ENCODE measurements at places on chromosomes 2 and 18.

DNA sequence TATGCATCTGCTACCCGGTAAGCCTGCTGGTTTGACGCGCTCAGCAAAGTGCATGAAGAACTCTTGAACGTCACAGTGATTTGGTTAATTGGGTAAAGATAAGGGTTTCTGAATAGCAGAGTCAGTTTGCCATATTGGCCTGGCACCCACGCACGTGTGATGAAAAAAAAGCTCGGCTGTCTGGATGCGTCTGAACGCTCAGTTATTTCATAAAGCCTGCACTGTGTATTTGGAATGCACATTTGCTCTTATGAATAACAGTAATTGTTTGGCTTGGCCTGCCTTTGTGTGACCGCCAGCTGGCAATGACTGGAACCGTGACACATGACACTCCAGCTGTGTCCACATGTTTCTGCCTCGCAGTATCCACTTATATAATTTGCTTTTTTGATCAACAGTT is 129.2 kb upstream of the MEIS1 start:
- no peak for DNase-seq

DNA sequence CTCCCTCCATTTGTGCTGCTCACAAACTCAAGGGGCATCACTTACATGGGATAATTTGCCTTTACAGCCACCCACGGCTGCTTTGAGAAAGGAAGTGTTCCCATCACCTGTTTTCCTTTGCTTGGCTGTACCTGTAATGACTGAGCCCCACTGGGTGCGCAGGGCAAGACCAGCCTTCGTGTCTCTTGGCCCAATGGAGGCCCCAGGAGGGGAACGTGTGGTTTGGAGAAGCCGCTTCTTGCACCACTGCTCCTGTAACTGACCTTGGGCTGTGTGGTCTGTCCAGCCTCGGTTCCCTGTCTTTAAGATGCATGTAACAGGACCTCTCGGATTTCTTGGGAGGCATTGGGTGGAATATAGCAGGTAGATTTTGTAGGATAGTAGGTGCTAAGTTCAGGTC is 41.1 kb downstream of the LDLRAD4 start:
- no peak for DNase-seq

GRCh38 chr2:61922714-61923113 is 17.2 kb downstream of the COMMD1 start:
- DNase-seq: no peak

DNA sequence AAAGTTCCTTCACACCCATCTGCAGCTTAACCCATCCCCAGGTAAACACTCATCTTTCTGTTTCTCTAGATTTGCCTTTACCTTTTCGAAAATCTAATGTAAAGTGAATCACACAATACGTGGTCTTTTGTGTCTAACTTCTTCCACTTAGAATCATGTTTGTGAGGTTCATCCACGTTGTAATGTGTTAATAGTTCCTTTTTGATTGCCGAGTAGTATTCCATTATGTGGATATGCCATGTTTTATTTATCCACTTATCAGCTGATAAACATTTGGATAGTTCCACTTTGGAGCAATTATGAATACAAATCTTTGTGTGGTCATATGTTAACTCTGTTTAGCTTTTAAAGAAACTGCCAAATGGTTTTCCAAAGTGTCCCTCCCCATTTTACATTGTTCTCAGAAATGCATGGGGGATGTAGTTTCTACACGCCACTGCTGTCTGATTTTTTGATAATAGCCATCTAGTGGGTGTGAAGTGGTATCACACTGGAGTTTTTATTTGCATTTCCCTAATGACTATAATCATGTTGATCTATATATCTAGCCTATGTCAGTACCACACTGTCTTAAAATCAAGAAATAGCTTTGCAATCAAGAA is 22.3 kb downstream of the PECR start:
- DNase-seq: no peak

DNA sequence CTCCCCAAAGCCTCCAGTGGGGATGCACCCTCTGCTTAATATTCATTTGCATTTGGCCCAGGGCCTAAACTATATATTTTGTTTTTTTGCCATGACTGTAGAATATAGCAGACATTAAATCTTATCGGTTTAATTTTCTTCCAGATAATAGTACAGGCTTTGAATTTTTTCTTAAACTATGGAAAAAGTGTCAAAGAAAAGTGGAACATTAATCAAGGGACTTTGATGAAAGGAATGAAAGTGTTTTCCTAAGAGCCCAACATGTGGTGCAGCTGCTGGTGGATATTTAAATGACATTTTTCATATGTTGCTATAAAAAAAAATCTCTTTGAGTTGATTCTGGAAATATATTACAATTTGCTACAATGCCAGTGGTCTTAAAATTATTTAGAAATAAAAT is 346.8 kb downstream of the CYP26B1 start:
- no peak for DNase-seq

- no peak for DNase-seq
Measured at GRCh38 chr2:63578767-63579166, 9.5 kb downstream of the WDPCP start.

GRCh38 chr18:54389143-54389505 is 31.4 kb downstream of the C18orf54 start:
- DNase-seq: no peak

GRCh38 chr2:237044281-237044680 is 41.4 kb upstream of the COPS8 start:
- no peak for DNase-seq

DNA sequence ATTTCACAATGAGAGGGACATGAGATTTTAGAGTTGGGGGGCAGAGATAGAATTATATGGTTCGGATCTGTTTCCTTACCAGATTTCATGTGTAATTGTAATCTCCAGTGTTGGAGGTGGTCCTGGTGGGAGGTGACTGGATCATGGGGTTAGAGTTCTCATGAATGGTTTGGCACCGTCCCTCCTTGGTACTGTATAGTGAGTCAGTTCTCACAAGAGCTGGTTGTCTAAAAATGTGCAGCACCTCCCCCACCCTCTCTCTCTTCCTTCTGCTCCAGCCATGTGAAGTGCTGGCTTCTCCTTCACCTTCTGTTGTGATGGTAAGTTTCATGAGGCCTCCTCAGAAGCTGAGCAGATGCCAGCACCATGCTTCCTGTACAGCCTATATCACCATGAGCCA is 138.1 kb downstream of the SCG2 start:
- no peak for DNase-seq

DNA sequence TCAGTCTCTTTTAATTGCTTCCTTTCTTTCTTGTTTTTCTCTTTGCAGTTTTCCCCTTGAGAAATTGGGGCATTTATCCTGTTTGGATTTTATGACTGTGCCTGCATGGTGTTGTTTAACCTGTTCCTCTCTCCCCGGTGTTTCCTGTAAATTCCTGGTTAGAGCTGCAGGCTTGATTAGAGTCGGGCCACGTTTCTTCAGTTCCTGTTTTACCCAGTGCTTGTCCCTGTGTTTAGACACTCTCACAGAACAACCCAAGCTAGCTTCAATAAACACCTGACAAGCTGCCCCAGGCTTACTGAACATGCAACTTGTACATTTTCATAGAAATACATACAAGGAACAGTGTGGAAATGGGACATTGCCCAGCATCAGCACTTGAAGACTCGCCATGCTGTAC is 53.9 kb downstream of the NGEF start:
- DNase-seq: no peak

- DNase-seq: no peak
Measured at GRCh38 chr2:105655244-105655643, 89.5 kb upstream of the NCK2 start.

DNA sequence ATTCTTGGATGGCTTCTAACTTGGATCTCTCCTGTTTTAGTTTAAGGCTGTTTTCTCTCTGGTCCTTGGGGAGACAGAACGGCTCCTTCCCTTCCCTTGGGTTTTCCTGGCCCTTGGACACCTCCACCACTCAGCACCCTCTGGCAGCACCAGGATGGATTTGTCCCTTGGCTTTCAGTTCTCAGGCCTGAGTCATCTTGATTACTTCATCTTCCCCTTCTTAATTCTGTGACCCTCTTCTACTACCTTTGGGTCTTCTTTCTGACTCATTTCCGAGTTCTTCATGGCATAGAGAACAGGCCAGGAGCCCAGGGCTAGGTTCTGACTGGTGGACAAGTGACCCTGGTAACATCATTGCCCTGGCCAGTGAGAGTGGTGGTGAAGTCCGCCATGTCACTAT is 14.9 kb downstream of the IGFBP2 start:
- DNase-seq: no peak

GRCh38 chr18:56921896-56922480 is 224.9 kb upstream of the BOD1L2 start:
- DNase-seq: no peak

GRCh38 chr2:95539290-95539689 is 52.5 kb upstream of the TRIM43 start:
- no peak for DNase-seq

GRCh38 chr2:12490641-12491040 is 226.1 kb upstream of the TRIB2 start:
- DNase-seq: no peak

DNA sequence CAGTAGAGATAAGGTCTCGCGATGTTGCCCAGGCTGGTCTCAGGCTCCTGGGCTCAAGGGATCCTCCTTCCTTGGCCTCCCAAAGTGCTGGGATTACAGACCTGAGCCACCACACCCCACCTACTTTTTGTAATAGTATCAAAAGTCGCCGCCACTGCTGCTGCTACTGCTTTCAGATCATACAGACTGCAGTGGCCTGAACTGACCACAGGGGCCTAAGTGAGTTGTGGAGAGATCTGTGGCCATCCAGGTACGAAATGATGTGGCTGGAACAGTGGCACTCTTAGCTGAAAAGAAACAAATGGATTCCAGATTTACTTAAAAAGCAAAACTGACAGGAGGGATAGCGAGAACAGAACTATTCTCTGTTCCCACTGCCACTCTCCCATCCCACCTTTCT is 32.9 kb upstream of the POMC start:
- no peak for DNase-seq

DNA sequence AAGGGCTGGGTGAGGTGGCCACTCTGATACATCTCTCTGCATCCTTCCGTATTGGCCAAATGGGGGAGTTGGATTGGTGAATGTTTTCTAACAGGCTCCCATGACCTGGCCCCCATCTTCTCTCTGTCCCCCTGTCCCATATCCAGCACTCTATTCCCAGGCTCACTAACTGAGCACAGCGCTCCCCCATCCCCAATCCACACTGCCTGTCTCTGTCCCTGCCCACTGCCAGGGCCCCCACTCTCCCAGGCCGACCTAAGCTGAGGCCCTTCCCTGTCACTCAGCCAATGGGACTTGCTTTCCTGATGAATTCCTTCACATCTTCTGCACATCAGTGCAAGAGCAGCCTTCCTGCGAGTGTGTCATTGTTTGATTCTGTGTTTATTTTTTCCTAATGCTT is 216.8 kb upstream of the MYT1L start:
- DNase-seq: no peak

- DNase-seq: no peak
Measured at GRCh38 chr18:23377669-23378301, 75.3 kb upstream of the RIOK3 start.

GRCh38 chr2:237199082-237199481 is 113.4 kb downstream of the COPS8 start:
- DNase-seq: no peak

GRCh38 chr2:111708476-111709180 is 175.4 kb downstream of the ANAPC1 start:
- no peak for DNase-seq

- no peak for DNase-seq
Measured at GRCh38 chr2:210376694-210377093, 61.7 kb upstream of the MYL1 start.

GRCh38 chr2:137800386-137800785 is 163.9 kb upstream of the HNMT start:
- no peak for DNase-seq

GRCh38 chr2:11506611-11506969 is 27.3 kb upstream of the GREB1 start:
- DNase-seq: no peak
